ENCODE measurements at places on chromosomes 1 and 21. TPM values are rescaled to one million over a fixed set of nuclear protein-coding genes. Genes with fewer than 3 reads are reported as not detected.

DNA sequence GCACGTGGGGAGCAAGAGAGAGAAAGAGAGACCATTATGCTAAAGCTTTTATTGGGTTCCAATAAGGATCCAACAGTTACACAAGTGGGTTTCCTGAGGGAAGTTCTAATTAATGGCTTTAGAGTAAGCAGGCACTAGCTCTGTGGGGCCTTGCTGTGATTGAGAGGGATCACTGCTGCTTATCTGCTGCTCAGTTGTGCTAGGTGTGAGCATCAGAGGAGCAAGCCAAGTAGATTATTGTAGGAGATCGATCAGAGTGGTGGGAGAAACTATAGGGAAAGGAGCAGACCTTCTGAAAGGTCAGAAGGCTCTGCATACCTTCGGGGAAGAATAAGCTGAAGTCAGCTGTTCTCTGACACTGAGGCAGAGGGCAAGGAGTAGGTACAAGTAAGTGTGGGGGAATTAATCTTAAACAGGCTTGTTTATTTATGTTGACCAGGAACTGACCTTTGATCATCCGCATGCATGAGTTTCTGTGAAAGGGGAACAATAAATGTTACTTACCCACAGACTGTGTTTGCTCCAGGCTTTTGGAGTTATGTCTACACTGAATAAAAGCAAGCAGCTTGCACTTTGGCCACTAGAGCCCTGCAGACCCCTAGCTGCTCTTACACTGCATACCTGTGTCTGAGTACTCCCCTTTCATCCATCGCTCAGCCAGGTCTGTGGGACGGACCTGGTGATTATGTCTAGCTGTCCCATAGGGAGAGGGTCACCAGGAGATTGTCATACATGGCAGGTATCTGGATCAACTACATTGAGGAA is 89.7 kb downstream of the TNNI3K start:
- no peak for DNase-seq

- DNase-seq: peak; percentile 25
These were observed 2.7 kb downstream of the ZBED6 start for GRCh38 chr1:203797948-203798655.

- DNase-seq: peak; percentile 20
These were observed 49.3 kb upstream of the NEK2 start for GRCh38 chr1:211724687-211725196.

Gene PADI2
- total RNA-seq: 0.43 TPM

Gene PYHIN1
- not detected for total RNA-seq

Gene NPL
- total RNA-seq: 3.5 TPM

Gene CRNN
- not detected for total RNA-seq

Data from fibroblast of villous mesenchyme (primary cell).